ENCODE measurements at places on chromosomes 1 and 21.

DNA sequence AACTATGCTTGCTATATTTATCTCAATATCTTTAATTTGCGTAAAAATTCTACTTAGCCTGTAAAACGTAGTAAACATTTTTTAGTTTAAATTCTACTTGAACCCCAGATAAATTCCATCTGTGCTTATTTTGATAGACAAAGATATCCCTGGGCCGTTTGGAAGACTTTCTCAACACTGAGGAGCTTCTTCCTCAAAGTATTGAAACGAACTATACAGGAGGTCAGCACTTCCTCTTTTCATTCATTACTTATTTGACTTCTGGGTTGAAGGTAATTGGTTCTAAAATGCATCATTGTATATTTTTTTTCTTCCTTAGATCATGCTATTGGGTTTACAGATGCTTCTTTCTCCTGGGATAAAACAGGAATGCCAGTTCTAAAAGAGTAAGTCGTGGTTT is 74.7 kb downstream of the HSPA13 start:
- DNase-seq = no peak

DNA sequence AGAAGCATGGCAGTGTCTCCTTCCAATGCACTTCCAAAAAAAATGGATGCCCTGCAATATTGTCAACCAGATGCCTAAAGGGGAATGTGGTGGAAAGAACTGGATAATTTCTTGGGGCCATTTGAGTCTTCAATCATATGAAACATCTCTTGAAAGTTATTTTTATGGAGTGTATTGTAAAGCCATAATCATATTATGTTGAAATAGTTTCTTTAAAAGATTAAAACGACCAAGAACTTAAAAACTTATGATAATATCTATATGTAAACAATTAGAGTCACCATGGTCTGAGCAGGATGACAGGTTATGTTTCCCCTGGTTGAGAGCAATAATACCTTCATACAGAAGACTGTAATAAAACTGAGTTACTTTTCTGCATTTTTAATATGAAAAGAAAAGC is 457.2 kb downstream of the PCP4 start:
- no peak for DNase-seq

DNA sequence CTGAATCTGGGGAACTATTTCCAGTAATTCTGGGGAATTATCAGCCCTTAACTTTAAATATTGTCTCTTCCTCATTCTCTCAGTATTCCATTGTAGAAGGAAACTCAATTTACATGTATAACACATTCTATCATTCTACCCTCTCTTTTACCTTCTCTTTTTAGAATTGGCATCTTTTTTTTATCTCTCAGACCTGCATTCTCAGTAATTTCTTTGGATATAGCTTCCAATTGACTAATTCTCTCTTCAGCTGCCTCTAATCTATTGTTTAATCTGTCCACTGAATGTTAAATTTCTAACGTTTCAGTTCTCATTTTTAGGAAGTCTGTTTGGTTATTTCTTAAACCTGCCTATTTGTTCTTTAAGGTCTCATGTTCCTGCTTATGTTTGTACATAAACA is 33.0 kb downstream of the MAB21L3 start:
- DNase-seq = no peak

DNA sequence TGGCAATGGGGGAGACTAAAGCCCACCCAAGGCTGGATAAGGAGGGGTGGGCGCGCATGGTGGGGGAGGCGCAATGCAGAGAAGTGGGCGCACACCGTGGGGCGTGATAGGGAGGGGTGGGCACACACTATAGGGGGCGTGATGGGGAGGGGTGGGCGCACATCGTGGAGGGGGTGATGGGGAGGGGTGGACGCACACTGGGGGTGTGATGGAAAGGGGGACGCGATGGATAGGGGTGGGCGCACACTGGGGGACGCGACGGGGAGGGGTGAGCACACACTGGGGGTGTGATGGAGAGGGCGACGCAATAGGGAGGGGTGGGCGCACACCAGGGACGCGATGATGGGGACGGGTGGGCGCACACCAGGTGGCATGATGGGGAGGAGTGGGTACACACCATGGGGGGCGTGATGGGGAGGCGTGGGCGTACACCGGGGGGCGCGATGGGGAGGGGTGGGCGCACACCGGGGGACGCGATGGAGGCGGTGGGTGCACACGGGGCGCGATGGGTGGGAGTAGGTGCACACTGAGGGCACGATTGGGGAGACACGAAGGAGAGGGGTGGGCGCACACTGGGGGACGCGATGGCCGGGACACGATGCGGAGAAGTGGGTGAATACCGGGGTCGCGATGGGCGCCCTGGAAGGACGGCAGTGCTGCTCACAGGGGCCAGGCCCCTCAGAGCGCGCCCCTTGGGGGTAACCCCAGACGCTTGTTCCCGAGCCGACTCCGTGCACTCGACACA is 929 bp downstream of the SUMO3 start:
- no peak for DNase-seq

DNA sequence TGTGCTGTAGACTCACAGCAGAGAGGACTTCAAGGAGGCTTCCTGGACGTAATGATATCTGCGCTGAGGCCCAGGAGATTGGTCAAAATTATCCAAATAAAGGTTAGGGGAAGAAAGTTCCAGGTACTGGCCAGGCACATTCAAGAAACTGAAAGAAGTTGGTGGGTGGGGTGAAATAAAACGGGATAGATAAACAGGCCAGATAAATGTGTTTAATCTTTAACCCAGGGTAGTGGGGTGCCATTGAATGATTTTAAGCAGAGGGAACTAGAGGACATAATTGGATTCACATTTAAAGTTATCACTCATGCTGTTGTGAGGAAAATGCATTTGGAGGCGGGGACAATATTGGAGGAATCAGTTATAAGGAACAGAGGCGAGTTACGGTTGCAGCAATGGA is 134.7 kb downstream of the NR5A2 start:
- no peak for DNase-seq

- DNase-seq = peak; percentile 54
These were observed 4.6 kb downstream of the DMAP1 start for GRCh38 chr1:44217809-44218410.

GRCh38 chr1:196423612-196424011 is 184.6 kb downstream of the KCNT2 start:
- DNase-seq = no peak

GRCh38 chr1:26411624-26412074 is 1.0 kb downstream of the LIN28A start:
- no peak for DNase-seq

DNA sequence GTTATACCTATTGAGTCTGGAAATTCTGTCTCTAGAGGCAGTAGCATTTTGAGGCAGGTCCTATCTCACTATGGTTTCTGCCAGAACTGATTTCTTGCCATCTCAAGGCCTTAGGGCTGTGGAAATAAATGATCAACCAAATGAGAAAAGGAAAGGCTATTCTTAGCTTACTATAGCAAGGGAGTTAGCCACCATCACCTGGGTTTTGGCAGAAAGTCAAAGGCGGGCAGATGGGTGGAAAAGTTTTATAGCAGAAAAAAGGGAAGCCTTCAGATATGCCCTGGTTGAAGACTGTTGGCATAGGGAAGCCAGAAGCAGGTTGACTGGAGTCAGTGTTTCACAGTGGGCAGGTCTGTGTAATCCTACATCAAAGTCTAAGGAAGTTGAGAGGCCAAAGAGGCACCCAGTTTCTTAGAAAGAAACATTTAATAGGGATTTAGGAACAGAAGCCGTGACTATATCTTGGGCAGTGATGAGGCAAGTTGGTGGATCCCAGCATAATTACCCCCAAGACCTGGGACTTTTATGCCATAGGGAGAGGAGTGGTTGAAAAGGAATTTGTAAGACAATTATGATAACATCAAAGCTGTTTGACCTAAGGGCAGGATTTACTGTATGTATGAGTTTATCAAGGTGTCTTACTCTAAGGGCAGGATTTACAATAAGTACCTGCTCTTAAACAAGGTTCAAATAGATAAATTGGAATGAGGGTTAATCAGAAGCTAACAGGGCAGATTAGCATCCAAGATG is 29.7 kb downstream of the CTH start:
- no peak for DNase-seq

DNA sequence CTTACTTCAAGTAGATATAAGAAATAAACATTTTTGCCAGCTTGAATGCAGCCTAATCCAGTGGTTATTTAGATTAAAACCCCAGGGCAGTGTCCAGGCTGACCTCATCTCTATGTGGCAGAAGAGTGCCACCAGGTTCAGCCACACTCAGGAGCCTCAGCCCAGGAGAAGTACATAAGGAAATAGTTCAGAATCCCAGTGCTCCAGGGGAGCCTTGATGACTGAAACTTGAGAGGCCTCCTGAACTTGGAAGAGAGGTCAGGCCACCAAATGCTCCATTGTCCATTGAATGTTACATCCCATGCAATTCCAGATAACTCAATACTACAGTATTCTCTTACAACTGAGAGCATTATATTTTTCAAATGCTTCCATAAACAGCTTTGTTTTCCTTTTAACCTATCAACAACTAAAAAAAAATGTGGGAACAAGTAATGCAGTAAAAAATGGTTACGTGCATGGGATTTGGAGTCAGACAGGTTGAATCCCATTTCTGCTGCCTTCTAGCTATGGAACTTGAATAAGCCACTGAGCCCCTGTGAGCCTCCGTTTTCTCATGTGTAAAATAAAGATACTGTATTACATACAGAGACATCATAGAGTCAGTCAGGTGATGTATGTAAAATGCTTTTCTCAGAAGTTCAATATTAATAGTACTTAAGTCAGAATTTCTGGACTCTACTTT is 248.0 kb downstream of the PLPP3 start:
- no peak for DNase-seq

GRCh38 chr1:188397521-188397920 is 1568.8 kb downstream of the PLA2G4A start:
- no peak for DNase-seq

DNA sequence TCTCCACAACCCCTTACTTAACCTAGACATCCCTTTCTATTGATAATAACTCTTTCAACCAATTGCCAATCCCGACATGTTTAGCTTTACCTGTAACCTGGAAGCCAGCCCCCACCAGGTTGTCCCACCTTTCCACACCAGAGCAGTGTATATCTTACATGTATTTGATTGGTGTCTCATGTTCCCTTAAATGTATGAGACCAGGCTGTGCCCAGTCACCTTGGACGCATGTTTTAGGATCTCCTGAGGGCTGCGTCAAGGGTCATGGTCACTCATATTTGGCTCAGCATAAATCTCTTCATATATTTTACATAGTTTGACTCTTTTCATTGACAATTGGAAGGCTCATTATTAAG is 5.3 kb upstream of the SLC19A1 start:
- no peak for DNase-seq

DNA sequence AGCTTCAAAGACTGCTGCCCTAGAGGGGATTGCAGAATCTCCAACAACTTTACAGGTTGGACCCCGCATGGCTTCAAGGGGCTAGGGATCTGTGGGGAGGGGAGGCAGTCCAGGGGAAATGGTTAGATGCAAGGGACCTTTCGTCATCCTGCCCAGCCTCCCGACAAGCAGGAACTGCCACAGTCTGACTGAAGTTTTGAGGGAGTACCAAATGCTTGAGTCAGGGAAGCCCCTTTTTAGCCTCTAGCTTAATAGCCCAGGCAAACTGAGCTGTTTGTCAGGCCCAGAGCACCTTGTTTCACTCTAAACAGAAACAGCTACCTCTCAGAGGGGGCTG is 1.1 kb downstream of the TOR3A start:
- DNase-seq = peak; percentile 34

DNA sequence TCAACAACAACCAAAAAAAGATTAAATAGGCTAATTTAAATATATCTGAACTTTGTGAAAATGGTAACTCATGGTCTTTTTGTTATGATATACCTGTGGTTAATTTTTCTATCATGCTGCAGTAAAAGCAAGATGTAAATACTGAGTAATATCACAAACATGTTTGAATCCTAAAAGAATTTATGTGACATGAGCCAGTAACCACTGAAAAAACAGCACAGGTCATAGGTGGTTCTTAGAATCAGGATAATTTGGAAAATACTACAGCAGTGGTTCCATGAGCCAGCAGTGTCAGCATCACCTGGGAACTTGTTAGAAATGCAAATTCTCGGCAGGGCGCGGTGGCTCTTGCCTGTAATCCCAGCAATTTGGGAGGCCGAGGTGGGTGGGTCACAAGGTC is 4.1 kb downstream of the ATP5IF1 start:
- DNase-seq = no peak

DNA sequence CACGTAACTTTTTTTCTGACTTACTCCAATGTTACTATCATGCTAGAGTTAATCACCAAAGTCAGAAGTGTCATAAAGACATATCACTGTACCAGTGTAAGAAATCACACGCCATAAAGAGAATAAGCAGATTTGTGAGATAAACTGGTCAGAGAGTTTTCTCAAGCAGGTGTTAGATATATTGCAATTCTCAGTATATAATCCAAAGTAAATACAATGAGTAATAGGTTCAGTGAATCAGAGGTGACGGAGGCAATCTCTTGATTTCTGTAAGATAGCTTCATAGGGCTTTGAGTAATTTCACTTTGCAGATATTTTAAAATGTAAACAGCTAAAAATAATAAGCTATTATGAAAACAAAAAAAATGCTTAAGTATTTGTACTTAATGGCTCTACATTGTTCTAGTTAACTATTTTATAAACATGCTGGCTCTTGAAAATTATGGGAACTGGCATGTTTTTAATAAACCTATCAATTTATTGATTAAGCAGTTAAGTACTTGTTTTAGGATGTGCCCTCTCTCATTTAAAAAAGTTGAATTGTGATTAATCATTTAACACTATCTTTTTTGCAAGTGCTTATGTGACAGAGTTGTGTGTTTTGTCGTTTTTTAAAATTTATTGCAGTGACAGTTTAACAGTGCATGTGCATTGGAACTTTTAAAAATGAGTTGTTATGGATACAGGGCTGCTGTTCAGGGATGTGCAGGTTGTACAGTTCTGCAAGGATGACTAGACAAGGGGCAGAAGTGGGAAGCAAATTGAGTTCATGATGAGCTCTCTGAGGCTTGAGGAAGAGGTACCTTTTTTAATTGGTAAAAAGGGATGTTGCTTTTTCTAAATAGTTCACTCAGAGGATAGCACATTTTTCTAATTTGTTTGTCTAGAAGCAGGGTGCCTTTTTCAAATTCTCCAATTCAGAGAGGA is 119.1 kb downstream of the USP25 start:
- DNase-seq = peak; percentile 37

GRCh38 chr21:45255381-45256020 is 32.2 kb downstream of the POFUT2 start:
- no peak for DNase-seq

- no peak for DNase-seq
These were observed 27.4 kb downstream of the QSOX1 start for GRCh38 chr1:180181996-180182642.

DNA sequence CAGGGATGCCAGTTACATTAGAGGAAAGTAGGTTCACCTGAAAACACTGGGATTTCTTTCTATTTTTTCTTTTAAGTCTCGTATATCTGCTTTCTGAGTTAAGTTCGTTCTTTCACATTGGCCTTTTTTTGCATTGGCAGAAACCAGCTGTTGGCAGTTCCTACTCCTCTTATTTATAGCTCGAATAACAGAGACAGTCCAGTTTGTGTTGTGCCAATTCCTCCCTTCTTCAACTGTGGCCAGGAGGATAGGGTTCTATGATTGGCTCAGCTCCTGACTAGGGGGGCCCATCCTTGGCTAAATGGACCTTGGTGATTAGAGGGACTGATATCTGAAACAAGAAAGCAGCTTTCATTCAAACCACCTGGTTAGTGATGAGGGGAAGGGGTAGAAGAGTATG is 115.8 kb downstream of the RPS6KC1 start:
- DNase-seq = no peak

GRCh38 chr1:33349081-33349759 is 28.3 kb upstream of the A3GALT2 start:
- DNase-seq = no peak

GRCh38 chr1:116693759-116694480 is 26.4 kb upstream of the IGSF3 start:
- DNase-seq = peak; percentile 64

- no peak for DNase-seq
These were observed 55.9 kb downstream of the RRAGC start for GRCh38 chr1:38803647-38804046.
